ENCODE measurements at places on chromosomes 2 and 18.

DNA sequence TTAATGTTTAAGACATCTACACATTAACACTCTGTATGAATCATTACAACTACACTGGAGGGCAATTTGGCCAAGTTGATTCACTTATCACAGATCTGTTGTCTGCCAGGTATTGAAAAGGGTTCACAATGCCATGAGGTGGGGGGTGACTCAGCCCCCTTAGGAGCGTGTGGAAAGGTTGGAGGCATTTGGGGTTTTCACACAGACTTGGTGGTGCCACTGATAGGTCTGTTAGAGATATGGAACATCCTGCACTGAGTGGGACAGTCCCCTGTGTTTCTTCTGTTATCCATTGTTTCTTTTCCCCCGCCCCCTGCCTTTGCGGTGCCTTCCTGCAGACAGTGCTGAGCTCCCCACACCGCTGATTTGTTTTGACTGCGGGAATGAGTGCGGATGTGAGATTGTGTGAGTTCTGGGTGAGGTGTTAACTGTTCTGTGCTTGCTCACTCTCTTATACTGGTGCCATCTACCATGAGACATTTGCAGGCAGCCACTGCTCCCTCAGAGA is 9.3 kb upstream of the TSN start:
- no peak for DNase-seq

- no peak for DNase-seq
Observed at GRCh38 chr2:152518641-152519580, 183.9 kb downstream of the FMNL2 start.

- no peak for DNase-seq
Observed at GRCh38 chr2:61718965-61719364, 134.9 kb downstream of the FAM161A start.

GRCh38 chr2:44107086-44107740 is 61.5 kb upstream of the PPM1B start:
- no peak for DNase-seq

DNA sequence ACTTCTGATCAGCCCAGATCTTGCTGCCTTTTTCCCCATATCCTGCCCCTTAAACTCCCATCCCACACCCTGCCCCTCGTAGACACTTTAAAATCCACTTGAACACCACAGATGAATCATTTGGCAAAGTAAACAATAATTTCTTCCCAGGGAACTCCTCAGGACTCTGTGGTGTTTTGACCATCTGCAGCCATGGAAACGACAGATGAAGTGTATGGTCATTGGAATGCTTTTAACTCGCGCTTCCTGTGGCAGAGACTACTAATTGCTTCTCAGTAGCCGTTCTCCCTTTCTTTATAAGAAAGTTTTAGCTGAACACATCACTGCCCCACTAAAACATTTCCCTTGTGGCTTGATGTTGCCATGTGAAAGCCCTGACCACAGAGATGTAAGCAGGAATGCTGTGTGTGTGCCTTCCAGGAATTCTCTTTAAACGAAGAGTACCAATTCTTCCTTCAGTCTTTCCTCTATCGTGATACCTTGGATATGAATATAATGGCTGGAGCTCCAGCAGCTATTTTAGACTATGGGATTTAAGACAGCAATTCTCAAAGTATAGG is 92.7 kb upstream of the PARD3B start:
- no peak for DNase-seq

- DNase-seq: peak; percentile 16
Observed at GRCh38 chr2:203811491-203812221, 55.9 kb upstream of the CTLA4 start.

GRCh38 chr2:165804719-165805118 is 10.7 kb upstream of the GALNT3 start:
- no peak for DNase-seq

- DNase-seq: no peak
Observed at GRCh38 chr2:220555961-220556630, 928.7 kb downstream of the SLC4A3 start.

DNA sequence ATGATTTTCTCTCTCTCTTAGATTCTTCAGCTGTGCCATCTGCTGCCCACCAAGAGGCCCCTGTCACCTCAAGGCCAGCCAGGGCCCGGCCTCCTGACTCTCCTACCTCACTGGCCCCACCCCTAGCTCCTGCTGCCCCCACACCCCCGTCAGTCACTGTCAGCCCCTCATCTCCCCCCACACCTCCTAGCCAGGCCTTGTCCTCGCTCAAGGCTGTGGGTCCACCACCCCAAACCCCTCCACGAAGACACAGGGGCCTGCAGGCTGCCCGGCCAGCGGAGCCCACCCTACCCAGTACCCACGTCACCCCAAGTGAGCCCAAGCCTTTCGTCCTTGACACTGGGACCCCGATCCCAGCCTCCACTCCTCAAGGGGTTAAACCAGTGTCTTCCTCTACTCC is 9.4 kb upstream of the GMPPA start:
- DNase-seq: no peak

DNA sequence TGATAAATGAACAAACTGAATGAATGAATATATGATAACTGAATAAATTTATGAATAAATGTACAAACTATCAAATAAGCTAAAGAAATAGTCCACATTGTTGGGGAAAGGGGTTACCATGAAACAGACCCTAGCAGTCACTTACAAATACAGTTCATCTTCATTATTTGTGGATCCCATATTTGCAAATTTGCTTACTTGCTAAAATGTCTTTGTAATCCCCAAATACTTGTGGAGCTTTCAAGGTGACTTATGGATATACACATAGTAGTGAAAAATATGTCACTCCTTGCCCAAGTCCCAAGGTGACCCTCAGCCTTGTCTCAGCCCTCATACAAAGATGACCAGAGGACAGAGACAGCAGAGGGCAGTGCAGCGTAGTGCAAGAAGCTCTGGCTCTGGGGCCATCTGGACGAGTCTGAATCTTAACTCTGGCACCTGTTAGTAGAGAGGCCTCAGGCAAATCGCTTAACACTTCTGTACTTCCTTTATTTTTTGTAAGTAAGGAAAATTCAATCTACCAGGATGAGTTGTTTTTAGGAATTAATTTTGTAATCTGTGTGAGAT is 3.1 kb downstream of the PAIP2B start:
- DNase-seq: no peak

DNA sequence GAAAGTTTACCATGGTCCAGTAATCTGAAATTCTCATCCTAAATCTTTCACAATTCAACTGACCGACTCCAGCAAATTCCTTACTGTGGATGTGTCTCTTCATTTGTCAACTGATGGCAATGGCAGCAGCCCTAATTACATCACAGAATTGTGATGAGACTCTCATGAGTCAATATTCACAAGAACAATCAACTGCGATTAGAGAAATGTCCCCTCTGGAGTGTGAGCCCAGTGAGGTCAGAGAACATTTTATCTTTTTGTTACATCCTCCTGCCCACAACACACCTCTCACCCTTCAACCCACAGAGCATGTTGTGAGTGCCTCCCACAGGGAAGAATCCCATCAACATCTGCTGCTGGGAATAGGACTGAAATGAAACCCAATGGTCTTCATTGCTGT is 73.6 kb downstream of the CD226 start:
- no peak for DNase-seq

- no peak for DNase-seq
Observed at GRCh38 chr2:107717661-107718060, 109.0 kb upstream of the RGPD4 start.

DNA sequence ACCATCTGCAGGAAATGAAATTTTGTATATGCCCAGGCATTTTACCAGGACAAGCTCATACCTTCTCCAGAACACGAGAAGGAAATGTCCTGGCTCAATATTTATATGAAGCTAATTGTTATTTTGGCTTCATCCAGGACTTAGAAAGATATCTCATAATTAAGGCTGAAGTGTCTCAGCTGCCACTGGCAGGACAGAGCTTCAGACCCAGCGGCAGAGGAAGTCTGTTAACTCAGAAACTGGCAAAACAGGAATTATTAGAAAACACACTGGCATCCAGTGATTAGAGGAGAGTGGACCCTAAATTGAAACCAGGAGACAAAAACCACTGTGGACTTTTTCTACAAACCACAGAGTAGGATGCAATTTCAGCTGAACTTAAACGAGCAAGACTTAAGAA is 329.7 kb downstream of the CYRIA start:
- DNase-seq: no peak

DNA sequence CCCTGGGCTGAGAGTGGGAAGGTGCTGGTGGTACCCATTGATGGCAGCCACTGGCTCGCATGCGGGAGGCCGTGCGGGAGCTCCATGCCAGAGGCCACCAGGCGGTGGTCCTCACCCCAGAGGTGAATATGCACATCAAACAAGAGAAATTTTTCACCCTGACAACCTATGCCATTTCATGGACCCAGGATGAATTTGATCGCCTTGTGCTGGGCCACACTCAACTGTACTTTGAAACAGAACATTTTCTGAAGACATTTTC is 12.9 kb upstream of the UGT1A1 start:
- DNase-seq: no peak

DNA sequence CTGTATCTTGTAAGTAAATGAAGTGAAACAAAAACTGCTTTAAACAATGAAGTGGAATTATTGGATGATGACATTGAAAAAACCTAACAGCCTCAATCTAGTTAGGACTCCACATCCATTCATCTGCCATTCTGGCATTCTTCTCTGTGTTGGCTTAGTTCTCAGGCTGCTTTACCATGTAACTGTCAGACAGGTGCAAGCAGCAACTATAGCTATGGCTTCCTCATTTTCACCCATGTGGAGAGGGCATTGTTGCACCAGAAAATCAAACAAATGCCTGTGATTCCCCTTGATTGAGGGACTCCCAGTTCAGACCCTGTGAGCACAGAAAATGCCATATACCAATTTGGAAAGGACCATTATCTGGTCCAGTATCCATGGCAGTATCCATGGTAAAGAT is 129.5 kb upstream of the NYAP2 start:
- DNase-seq: no peak

DNA sequence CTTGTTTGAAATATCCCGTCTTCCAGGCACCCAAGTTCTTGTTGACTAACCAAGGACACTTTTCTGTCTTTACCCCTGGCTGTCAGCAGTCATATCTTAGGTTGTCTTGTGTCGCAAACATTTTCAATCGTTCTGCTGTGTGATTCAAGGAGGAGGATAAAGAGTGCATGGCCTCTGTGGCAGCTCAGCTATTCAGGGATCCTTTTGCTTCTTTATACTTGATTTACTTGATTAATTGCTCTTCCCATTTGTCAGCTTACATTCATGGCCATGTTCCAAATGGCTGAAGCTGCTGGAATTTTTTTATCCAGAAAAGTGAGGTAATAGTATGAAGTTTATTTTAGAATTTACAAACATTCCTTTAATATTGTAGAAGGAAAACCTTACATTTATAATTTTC is 97.3 kb upstream of the FZD5 start:
- DNase-seq: no peak

DNA sequence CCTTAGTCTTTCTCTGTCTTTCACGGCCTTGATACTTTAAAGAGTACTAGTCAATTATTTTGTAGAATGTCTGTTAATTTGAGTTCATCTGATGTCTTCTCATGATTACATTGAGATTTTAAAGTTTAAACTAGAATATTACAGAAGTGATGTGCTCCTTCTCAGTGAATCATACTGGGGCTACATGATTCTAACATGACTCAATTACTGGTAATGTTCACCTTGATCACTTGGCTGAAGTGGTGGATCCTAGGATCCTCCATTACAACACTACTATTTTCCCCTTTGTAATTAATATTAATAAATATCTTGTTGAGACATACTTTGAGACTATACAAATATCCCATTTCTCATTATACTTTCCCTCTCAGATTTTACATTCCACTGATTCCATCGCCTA is 148.5 kb downstream of the CAMKMT start:
- no peak for DNase-seq

GRCh38 chr18:39172695-39173421 is 1607.3 kb upstream of the CELF4 start:
- no peak for DNase-seq

DNA sequence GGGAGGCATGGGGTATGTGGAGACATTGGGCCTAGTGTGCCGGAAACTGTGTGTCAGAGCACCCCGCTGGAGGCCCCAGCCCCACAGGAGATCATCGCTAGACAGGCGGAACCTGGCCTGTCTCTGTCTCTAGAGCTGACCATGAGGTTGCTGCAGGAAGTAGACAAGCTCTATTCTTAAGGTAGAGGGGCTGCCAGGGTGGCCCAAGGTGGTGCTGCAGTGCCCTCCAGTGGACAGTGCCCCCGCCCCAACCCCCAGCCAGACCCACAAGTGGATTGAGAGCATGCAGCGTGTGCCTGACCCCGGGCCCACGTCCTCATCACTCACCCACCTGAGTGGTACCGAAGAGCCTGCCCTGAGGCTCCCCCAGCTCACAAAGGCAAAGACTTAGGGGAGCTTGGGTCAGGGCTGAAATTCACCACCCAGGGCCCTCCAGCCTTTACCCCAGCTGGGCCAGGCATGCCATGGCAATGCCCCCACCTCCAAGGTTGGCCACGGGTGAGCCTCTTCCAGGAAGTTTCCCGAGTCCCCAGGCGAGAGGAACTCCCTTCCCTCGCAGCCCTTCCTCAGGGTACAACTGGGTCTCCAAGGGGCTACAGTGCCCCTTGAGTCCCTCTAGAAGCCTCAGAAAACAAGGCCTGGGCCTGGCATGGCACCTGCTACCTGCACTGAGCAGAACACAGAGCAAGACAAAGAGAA is 155.0 kb downstream of the TTC32 start:
- no peak for DNase-seq
